ENCODE measurements at places on chromosomes 2 and 18.

DNA sequence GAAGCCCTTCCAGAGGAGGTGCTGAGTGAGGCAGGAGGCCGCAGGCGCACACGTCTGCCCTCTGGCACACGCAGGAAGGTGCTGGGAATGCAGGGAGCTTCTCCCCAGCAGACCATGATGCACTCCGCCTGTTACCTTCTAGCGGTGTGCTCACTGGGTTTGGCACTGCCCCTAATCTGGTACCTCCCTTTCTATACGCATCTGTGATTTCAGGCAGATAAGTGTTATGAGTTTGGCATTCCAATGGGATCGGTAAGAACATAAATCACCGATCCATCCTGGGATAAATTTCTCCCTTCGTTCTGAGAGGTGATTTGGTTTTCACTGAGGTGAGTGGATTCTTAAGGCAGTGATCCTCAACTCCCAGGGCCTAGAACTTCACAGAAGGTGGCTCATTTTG lies 34.6 kb downstream of the ODC1 start:
- no peak for DNase-seq

DNA sequence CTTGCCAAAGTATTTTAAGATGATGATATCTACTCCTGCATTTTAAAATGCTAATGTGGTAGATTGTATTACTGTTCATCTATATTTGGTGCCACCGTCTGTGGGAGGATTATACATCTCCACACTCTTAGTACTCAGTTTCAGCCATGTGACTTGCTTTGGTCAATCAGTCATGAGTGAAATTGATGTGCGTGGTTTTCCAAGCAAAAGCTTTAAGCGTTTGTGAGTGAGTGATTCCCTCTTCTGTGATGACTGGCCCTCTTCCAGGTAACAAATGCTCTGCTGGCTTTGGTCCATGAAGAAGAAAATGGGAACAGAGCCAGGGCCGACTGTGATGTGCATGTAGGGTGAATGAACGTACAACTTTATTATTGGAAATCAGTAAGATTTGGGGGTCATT lies 330.4 kb downstream of the LPIN1 start:
- no peak for DNase-seq

- no peak for DNase-seq
Observed at GRCh38 chr2:10499911-10500521, 51.9 kb upstream of the ODC1 start.

DNA sequence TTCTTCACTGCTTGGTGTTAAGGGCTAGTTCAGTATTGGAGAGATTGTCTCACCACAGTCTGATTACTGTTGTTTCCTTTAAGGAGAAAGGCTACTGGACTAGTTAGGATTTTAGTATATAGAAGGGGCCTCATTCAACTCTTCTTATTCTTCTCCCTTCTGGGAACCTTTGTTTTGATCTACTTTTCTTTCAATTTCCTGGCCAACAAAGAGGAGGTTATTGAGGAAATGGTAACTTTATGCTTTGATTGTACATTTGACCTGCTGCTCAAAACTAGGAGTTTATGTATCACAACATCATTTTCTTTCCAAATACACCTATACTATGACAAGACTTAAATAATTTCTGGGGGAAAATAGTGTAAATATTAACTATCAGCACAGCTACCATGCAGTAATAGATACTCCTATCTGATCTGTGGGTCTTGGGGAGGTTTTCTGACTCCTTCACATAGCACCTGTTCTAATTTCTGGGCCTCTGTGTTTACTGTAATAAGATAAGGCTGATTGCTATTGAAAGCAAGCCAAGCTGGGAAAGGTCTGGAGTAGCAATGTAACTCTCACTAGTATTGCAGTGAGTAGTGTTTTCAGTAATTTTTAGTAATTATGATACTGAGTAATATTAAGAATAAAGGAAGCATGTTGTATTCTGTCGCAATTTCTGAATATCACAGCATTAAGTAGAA lies 395.3 kb downstream of the NUP35 start:
- no peak for DNase-seq
